ENCODE measurements at places on chromosomes 11 and 22.

DNA sequence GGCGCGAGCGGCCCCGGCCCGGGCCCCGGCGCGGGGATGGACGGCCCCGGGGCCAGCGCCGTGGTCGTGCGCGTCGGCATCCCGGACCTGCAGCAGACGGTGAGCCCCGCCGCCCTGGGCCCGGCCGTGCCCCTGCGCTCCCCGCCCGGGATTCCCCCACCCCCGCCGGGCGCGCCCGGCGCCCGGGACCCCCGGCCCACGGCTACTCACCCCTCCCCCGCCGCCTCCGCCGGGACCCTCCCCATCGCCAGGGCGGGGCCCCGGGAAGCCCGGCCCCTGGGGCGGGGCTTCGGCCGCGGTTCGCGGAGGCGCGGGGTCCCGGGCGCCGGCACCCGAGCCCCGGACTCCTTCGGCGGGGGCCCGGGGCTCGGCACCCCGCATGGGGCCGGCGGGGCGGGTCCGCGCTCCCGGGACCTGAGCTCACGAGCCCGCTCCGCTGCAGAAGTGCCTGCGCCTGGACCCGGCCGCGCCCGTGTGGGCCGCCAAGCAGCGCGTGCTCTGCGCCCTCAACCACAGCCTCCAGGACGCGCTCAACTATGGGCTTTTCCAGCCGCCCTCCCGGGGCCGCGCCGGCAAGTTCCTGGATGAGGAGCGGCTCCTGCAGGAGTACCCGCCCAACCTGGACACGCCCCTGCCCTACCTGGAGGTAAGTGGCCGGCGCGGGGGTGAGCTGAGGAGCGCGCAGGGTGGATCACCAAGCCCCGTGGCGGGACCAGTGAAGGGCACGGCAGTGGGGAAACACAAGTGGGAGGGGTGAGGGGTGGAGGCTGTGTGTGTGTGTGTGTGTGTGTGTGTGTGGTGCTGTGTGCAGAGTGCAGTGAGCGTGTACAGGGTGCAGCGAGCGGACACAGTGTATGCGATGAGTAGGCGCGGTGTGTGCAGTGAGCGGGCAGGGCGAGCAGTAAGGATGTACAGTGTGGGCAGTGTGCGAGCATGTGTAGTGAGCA lies 2.3 kb downstream of the SHANK3 start:
- DNase-seq = peak; percentile 23

GRCh38 chr11:15590132-15590531 lies 475.4 kb downstream of the INSC start:
- no peak for DNase-seq

DNA sequence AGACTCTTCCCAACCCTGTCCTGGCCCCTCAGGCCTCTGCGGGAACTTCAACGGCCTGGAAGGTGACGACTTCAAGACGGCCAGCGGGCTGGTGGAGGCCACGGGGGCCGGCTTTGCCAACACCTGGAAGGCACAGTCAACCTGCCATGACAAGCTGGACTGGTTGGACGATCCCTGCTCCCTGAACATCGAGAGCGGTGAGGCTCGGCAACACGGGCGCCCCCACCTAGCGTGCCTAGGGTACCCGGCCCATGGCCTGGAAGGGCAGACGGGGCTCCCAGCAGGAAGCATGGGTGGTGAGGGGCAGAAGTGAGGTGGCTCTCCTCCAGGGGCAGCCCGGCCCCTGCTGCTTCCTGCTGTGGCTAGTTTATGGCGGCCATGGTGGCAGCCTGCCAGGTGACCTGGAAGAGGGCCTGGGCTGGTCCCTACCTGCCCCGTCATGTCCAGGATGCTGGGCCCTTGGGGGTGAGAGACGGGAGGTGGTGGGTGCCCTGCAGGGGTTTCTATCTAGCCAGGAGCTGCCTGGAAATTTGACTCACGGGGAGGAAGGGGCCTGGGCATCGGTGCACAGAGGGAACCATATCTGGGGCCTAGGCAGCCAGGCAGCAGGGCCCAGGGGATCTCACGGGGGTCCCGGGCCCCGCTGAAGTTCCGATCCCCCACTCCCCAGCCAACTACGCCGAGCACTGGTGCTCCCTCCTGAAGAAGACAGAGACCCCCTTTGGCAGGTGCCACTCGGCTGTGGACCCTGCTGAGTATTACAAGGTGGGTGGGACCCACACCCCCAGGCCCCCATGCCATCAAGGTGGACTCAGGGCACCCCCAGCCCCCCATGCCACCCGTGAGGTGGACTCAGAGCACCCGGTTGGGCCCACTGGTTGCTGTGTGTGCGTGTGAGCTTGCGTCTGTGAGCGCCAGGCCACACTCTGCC lies 9.2 kb downstream of the MUC2 start:
- DNase-seq = no peak

GRCh38 chr11:102110761-102111010 lies 439 bp downstream of the YAP1 start:
- DNase-seq = no peak

DNA sequence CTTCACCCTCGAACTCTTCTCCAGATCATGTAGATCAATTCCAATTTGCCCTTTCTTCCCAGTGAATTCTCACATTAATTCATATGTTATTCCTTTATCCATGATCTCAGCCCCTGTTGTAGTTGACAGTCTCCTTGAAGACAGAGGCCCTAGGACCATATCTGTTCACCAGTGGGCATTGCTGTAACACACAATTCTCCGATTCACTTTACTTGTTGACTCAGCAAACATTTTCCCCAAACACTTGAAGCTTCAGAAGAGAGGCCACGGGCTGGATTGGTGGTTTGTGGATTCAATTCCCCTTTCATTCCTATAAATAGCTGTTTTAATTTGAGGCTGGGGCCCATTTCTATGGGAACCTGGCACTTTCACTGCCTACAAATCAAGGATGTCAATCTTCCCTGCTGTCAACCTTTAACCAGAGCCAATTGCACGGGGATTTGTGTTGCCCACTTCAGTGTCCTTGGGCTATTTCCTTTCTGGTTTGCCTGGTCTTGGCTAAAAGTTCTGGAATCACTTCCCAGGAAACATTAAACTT lies 393.0 kb upstream of the KIRREL3 start:
- DNase-seq = no peak

DNA sequence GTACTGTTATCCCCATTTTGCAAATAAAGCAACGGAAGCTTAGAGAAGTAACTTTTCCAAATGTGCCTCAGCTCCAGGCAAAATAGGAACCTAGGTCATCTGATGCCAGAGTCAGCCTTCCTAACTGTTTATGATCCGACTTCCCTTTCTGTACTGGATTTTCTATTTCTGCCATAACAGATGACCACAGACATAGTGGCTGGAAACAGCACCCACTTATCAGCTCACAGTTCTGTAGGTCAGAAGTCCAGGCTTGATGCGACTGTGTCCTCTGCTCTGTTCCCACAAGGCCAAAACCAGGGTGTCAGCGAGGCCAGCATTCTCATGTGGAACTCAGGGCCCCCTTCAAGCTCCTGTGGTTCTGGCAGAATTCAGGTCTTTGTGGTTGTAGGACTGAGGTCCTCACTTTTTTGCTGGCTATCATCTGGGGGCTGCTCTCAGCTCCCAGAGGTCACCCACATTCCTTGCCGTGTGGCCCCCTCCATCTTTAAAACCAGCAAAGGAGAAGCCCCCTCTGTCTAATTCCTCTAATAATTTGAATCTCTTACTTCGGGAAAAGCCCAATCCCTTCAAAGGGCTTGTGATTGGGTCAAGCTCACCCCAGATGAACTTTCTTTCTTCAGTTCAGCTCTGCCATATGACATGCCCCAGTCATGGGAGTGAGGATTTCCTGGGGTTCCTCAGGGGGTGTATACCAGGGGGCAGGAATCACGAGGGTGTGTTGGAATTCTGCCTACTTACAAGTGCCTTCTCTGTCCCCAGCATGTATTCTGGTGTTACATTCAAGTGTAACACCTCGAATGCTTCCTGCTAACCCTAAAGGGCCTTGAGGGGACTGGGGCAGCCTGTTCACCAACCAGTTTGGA lies 15.3 kb downstream of the KCNJ5 start:
- DNase-seq = no peak

All from DMS79 (cell line).